ENCODE measurements at places on chromosomes 11 and 22. TPM values are rescaled to one million over a fixed set of nuclear protein-coding genes. Genes with fewer than 3 reads are reported as not detected.

EFCAB6 gene
- total RNA-seq: 6.6 TPM

SLC22A9 gene
- total RNA-seq: 3.9 TPM

GRCh38 chr11:75024764-75025211, 36.1 kb downstream of the NEU3 start:
- DNase-seq: peak; percentile 60

MGAT3 gene
- 81.5 TPM for total RNA-seq

DNA sequence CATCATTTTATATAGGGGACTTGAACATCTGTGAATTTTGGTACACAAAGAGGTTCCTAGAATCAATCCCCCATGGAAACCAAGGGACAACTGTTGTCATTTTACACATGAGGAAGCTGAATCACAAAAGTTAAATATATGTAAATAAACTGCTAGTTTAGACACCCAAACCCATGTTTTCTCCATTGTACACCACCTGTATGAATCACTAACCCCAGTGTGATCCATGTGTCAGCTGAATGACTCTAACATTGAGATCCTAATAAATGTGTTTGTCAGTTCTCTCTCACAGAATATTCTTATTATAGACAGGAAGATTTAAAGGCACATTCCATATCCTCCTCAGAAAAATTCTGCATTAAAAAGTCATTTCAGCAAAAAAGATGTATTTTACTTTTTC, 83.3 kb downstream of the ATG16L2 start:
- DNase-seq: no peak

SOX6 gene
- total RNA-seq: 33.1 TPM

TENM4 gene
- total RNA-seq: 76.7 TPM

AIFM3 gene
- total RNA-seq: 71.2 TPM

STK33 gene
- total RNA-seq: 12.7 TPM

MMP8 gene
- not detected for total RNA-seq

DNA sequence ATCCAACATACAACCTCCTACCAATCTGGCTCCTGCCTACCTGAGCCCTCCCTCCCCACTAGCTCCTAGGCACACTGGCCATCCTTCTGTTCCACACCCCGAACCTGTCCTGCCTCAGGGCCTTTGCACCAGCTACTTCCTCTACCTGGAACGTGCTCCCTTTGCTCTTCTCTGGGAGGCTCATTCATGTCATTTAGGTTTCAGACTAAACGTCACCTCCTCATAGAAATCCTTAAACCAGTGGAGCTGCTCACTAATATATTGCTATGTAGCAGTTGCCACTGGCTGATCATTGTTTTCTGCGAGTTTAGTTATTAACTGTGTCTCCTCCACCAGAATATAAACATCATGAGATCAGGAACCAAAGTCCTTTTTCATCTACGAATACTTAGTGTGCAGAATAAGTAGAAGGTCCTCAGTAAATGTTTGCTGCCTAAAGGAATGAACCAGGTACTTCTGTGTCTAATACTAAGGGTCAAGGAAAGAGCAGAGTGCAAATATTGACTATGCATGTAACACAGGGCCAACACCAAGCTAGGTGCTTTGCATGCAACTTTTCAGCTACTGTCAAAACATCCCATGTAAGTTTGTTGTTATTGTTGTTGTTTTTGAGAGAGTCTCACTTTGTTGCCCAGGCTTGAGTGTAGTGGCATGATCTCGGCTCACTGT, 277.6 kb upstream of the SYN3 start:
- no peak for DNase-seq
